ENCODE measurements at places on chromosomes 6 and 20.

GRCh38 chr6:49543087-49543858 is 7.2 kb upstream of the C6orf141 start:
- DNase-seq, result no peak
- H3K27ac ChIP-seq, result no peak overlapping the region
- H3K36me3 ChIP-seq, result no peaks in the 10 kb centered on the region
- H3K4me1 ChIP-seq, result no peaks in the 10 kb centered on the region
- H3K27me3 ChIP-seq, result peaks cover 2% of the 10 kb centered on the region

DNA sequence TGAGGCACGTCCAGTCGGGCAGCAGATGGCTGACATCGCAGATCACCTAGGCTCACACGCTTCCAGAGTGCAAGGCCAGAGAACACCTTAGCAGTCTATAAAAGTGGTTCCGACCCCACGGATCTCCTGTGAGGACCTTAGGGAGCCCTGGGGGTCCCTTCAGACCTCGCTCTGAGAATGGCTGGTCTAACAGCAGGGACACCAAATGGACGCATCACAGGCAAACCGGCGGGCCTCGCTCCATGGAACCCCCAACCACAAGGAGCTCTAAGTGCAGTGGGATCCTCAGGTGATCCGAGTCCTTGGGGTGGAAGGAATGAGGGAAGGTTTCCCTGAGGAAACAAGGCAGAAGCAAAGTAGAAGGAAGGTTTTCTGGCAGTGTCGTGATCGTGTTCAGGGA is 135.4 kb downstream of the SMOC2 start:
- H3K27ac ChIP-seq, result no peak overlapping the region
- peaks cover 7% of the 10 kb centered on the region for H3K27me3 ChIP-seq
- H3K4me1 ChIP-seq, result no peaks in the 10 kb centered on the region
- no peak overlapping the region for H3K4me3 ChIP-seq

- peaks cover 5% of the 10 kb centered on the region for H3K4me1 ChIP-seq
- H3K27ac ChIP-seq, result no peak overlapping the region
- no peak for DNase-seq
These were observed 12.7 kb upstream of the CHD6 start for GRCh38 chr20:41630846-41631245.

- H3K27ac ChIP-seq, result no peak overlapping the region
- H3K4me1 ChIP-seq, result peaks cover 17% of the 10 kb centered on the region
- no peaks in the 10 kb centered on the region for H3K27me3 ChIP-seq
- no peak overlapping the region for H3K4me3 ChIP-seq
- no peaks in the 10 kb centered on the region for H3K36me3 ChIP-seq
These were observed 10.6 kb upstream of the BAK1 start for GRCh38 chr6:33590531-33591198.

DNA sequence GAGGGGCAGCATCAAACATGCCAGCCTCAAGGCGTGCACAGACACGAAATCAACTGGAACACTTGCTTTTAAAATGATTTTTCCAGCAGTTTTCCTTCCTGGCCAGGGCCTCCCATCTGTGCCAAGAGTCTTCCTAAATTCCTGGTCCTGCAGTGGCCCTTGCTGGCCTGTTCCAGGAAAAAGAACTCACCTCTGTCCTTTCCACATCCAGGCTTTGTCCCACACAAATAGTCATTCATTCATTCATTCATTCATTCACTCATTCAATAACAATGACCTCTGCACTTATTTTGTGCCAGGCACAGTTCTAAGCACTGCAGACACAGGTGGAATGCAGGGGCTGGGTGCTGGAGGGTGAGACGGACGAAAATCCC is 89.0 kb upstream of the CCDC167 start:
- no peaks in the 10 kb centered on the region for H3K4me1 ChIP-seq
- peaks cover under 1% of the 10 kb centered on the region for H3K27me3 ChIP-seq
- H3K4me3 ChIP-seq, result no peak overlapping the region
- no peak overlapping the region for H3K27ac ChIP-seq
- H3K36me3 ChIP-seq, result no peaks in the 10 kb centered on the region

- H3K36me3 ChIP-seq, result no peaks in the 10 kb centered on the region
- no peaks in the 10 kb centered on the region for H3K4me1 ChIP-seq
- H3K4me3 ChIP-seq, result no peak overlapping the region
- no peak for DNase-seq
These were observed 774.2 kb upstream of the FLRT3 start for GRCh38 chr20:15111654-15112053.

- DNase-seq, result no peak
- no peak overlapping the region for H3K4me3 ChIP-seq
- H3K27ac ChIP-seq, result no peak overlapping the region
- H3K36me3 ChIP-seq, result no peaks in the 10 kb centered on the region
- no peaks in the 10 kb centered on the region for H3K27me3 ChIP-seq
- H3K4me1 ChIP-seq, result no peaks in the 10 kb centered on the region
These were observed 219.5 kb downstream of the BTBD9 start for GRCh38 chr6:38420207-38420606.

- peaks cover 11% of the 10 kb centered on the region for H3K27me3 ChIP-seq
- DNase-seq, result no peak
- no peaks in the 10 kb centered on the region for H3K36me3 ChIP-seq
- H3K4me3 ChIP-seq, result no peak overlapping the region
- H3K27ac ChIP-seq, result no peak overlapping the region
- peaks cover 10% of the 10 kb centered on the region for H3K4me1 ChIP-seq
These were observed 151.4 kb upstream of the PRDM1 start for GRCh38 chr6:105934708-105935107.

- no peak for DNase-seq
- H3K27ac ChIP-seq, result peak overlapping the region; percentile 62
These were observed 36.5 kb downstream of the SYNJ2 start for GRCh38 chr6:158018041-158018771.

DNA sequence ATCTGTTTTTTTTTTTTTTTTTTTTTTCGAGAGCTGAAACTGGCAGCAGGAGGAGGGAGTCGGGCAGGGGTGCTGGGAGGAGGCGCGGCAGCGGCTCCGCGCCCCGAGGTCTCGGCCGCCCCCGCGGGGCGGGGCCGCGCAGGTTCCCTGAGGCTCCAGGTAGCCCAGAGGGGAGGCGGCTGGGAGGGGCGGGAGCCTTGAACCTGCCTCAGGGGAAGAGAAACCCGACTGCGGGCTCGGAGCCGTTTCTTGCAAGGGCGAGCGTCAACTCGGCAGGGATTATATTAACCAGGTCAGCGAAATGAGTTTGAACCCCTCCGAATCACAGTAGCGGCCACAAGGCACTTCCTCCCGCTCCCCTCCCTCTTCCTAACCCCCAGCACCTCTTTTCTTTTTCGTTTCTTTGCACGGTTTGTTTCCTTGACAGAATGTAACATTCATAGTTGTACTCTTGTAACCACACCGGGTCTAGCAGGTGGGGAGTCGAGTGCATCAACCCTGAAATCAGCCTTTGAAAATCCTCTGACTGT is 2.0 kb downstream of the MYB start:
- H3K27ac ChIP-seq, result peak overlapping the region; percentile 91
- H3K4me3 ChIP-seq, result peak overlapping the region; percentile 94
- H3K4me1 ChIP-seq, result peaks cover 22% of the 10 kb centered on the region
- peaks cover 3% of the 10 kb centered on the region for H3K27me3 ChIP-seq
- peak; percentile 83 for DNase-seq

- no peaks in the 10 kb centered on the region for H3K36me3 ChIP-seq
- DNase-seq, result no peak
- no peak overlapping the region for H3K27ac ChIP-seq
- peaks cover 6% of the 10 kb centered on the region for H3K4me1 ChIP-seq
- H3K27me3 ChIP-seq, result peaks cover 18% of the 10 kb centered on the region
These were observed 1.4 kb downstream of the C6orf132 start for GRCh38 chr6:42140756-42141602.

All from natural killer cell treated with Interleukin-12 subunit alpha and Interleukin-12 subunit beta and Interleukin-15 and Interleukin-18, amount 100 ng/mL, for 72 hours (primary cell).